Amniotic stem cell (primary cell): ENCODE measurements at places on chromosomes 5 and 9.

DNA sequence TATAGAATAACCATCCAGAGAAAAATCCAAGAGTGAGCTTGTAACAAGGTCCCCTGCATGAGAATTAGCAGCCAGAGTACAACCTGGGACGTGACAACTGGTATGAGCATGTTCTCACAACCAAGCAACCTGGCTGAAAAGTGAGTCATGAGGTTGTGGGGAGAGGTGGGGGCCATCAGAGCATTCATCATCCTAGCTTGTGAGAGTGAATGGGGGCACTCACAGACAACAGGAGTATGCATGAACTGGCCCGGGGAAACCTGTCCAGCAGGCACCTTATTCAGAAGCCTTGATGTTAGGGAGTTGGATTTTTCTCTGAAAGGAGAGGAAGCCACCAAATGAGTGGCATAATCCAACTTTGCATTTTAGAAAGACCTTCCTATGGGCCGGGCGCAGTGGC, 113.0 kb downstream of the FRMD3 start:
- no peak for DNase-seq

GRCh38 chr5:159031513-159031912, 68.2 kb downstream of the EBF1 start:
- DNase-seq, result no peak

DNA sequence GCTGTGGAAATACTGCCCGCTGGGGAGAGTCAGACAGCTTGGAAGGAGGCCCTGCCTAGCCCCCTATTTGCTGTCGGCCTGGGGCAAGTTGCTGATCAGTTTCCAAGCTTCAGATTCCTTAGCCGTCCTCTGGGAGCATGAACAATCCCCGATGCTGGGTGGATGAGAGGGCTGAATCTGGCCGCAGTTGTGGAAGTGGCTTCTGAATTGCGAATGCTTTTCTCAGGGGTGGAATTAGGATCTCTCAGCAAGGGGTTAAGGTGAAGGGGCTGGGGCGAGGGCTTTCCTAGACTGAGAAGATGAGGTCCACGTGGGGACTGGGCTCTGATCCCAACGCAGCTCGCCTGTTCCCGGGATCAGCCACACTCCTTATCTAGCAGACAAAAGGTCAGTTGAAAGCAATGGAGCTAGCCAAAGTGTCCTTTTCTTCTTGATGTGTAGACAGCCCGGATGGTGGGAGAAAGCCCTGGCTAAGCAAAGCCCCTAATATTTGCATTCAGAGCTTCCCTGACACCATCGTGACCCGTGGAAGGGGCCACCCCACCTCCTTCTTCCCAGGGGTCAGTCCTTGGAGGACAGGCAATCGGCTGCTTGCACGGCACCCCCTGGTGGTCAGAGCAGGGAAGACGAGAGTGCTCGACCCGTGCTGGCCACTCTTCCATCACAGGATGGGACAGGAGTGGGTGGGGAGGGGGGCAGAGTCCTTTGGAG, 54.9 kb downstream of the COL15A1 start:
- DNase-seq, result no peak

GRCh38 chr5:172632346-172633092, 8.5 kb upstream of the NEURL1B start:
- DNase-seq, result no peak

DNA sequence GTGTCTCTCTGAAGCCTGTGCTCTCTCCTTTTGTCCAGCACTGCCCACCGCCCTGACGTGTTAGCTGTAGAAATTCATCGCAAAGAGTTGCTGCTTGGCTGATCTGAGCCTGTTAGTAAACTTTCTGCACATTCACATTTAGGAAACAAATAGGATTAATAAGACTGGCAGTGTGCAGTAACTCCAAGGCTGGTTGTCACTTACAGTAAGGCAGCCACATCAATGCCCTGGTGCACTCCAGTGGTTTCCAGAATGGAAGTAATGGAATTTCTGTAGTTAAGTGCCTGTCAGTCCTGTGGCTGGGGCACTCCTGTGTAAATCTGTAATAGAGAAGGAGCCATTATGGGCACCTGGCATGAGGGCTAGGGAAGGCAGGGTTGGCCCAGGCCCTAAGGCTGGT, 70.6 kb downstream of the DOCK2 start:
- no peak for DNase-seq
